Coronary artery (tissue), 2 donors: ENCODE measurements at places on chromosomes 5 and 9.

DNA sequence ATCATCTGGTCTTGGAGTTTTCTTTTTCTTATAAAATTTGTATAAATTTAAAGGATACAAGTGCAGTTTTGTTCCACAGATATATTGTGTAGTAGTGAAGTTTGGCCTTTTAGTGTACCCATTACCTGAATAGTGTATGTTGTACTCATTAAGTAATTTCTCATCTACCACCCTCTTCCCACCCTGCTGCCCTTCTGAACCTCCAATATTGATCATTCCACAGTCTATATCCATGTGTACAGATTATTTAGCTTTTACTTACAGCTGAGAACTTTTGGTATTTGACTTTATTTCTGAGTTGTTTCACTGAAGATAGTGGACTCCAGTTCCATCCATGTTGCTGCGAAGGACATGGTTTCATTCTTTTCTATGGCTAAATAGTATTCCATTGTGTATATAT lies 63.1 kb upstream of the NR3C1 start:
- DNase-seq = no peak

GRCh38 chr5:146623666-146624065 lies 107.7 kb upstream of the GPR151 start:
- no peak for DNase-seq

- no peak for DNase-seq
Observed at GRCh38 chr9:131318231-131319085, 28.9 kb downstream of the PLPP7 start.

- no peak for DNase-seq
Observed at GRCh38 chr5:175123542-175123941, 320.4 kb downstream of the DRD1 start.

DNA sequence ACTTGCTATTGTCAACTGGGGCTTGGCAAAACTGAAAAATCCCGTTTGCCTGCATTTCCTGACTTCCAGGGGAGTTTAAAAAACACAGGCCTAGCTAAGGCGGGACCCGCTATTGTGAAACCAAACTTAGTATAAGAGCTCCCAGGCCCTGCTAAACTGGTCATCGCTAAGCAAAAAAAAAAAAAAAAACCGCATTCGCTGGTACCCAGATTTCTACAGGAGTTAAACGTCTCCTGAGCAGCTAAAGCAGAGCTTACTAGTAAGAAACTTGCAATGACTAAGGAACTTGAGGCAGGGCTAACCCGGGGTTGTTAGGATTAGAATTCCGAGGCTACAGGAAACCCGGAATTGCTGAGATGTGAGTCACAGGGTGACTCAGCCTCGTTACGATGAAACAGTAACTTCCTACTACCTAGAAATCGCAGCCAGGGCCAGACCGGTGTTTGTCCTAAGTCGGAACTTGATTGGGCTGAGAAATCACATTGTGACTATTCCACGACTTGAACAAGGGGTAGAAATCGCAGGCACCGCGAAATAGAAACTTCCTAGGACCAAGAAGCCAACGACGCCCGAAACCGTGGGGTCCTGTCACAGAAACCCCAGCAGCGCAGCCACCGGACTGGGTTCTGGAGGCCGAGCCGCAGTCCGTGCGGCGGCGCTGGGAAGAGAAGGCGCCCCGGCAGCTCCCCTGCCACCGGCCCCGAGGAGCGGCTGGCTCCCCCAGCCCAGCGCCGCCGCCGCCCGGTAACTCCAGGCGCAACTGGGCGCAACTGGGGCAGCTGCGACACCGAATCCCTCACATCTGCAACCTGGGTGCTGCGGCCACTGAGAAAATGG lies 89.4 kb downstream of the ANXA2R start:
- peak; percentile 88 for DNase-seq

DNA sequence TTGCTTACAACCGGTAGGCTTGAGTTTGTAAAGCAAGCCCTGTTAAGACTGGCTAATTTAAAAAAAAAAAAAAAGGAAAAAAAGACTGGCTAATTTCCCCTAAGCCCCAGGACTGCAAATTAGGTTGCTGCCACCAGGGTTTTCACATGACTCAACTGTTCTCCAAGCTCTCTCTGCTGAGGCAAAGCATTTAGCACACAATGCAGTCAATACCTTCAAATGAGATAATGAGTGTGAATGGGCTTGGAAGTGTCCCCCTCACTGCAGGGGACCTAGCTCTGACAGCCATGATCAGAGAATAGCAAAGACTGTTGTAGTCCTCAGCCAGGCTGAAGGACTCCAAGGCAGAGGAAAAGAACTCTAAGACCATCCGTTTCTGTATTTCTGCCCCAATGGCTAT lies 42.8 kb upstream of the ZSWIM6 start:
- no peak for DNase-seq

- DNase-seq = no peak
Observed at GRCh38 chr5:93874491-93874890, 133.1 kb upstream of the POU5F2 start.

DNA sequence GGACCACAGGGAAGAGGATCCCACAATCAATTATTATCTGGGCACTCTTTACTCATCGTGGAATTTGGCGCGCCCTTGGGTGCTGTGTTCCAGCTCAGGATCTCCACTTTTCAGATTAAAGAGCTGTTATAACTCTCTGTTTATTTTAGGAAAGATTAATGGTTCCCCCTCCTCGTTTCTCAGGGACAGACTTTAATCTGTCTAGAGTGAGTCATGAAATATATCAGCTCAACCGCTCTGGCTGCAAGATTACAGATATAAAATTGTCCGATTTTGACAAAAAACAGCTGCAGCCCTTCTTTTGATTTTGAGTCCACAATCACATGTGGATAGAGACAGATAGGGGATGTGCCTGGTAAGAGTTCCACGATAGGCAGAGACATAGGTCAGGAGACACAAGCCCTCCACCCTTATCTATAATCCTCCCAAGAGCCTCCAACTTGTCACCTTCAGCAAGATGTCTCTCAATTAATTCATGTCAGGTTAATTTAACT lies 77.6 kb upstream of the ANKRD55 start:
- no peak for DNase-seq
